Choroid plexus epithelial cell (primary cell): ENCODE measurements at places on chromosomes 1 and 21.

GRCh38 chr1:33762962-33763361 lies 100.9 kb upstream of the HMGB4 start:
- DNase-seq: no peak

DNA sequence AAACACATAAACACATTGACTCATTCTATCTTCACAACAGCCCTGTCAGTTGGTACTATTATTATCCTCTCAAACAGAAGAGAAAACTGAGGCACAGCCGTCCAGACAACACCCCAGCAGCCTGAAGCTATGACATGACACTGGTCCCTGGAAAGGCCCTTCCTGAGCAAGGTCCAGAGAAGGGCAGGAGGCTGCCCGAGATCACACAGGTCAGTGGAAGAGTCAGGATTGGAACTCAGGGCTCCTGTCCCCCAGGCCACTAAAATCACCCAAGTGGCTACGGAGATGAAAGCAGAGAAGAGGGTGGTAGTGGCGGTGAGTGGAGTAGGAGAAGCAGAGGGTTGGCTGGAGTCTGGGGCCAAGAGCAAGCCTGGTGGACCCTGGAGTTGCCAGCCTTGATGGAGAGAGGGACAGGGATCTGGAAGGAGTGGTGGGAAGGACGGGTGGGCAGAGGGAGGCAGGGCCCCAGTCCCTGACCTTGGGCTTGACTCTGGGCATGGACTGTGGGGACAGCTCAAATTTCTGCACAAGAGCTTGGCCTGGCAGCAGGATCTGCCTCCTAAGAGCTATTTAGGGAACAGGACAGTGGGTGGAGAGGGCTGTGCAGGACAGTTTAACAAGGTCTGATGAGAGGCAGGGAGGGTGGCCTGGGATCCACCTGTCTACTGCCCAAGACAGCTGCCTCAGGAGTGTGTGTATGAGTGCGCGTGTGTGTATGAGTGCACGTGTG lies 15.8 kb downstream of the MYOM3 start:
- no peak for DNase-seq

DNA sequence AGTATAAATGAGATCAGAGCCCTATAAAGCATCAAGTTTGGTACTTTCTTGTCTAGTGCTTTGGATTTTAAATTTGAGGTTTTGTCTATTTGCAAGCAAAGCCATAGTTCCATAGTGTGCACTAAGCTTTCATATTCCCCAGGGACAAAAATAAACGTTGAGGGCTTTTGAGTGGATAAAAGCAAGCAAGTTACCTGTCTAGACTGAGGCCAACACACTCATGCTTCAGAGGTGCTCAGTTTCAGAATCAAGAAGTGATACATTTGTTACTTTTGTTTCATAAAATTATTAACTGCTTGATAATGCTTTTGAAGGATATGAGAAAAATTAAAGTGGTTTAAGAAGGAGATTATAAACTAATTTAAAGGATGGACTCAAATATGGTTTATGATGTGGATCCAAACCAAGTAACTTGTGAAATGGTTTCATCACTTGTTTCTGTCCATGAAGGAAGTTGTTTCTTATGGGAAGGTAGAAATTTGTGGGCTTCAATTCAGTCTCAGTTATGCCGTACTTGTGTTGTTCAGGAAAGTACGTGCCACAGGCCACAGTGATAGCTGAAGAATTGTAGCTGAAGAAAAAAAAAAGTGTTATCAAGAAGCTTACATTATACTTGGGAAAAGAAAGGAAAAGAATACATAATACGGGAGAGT lies 71.2 kb downstream of the CHRM3 start:
- DNase-seq: no peak

- DNase-seq: no peak
Measured at GRCh38 chr1:115082949-115083348, 6.4 kb downstream of the TSPAN2 start.

DNA sequence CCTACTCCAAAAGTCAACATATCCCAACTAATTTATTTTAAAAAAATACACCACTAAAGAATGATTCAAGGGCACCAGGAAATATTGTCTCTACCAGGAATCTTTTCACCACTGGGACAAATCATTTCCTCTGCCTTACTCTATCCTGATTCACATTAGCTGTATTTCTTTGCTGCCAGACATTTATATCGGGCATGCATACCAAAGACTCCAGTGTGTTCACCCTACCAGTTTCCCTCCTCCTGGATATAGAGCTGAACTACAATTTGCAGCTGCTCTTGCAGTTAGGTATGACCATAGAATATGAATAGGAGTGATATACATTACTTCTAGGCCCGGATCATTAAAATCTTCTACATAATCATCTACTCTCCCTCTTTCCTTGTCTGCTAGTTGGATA lies 7.6 kb downstream of the KCNJ6 start:
- no peak for DNase-seq

GRCh38 chr1:91078859-91079258 lies 57.0 kb upstream of the ZNF644 start:
- no peak for DNase-seq
